Left ventricle myocardium superior (tissue), 1 donor: ENCODE measurements at places on chromosomes 2 and 18.

DNA sequence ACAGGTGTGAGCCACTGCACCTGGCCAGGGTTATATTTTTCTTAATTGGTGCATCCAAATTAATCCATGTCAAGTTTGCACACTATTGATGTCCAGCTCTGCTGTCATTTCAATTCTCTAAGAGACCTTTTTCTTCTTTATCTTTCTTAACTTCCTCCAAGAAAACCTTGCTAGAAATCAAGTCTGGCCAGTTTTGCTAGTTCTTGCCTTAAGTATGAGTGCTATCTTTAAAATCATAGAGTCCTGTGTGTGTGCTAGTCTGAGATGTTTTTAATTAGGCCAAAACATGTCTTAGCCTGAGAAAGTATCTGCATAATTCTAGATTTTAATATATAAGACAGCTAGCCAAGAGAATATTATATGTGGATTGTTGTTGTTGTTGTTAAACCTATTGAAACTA, 56.2 kb upstream of the SLC39A10 start:
- no peak for DNase-seq

DNA sequence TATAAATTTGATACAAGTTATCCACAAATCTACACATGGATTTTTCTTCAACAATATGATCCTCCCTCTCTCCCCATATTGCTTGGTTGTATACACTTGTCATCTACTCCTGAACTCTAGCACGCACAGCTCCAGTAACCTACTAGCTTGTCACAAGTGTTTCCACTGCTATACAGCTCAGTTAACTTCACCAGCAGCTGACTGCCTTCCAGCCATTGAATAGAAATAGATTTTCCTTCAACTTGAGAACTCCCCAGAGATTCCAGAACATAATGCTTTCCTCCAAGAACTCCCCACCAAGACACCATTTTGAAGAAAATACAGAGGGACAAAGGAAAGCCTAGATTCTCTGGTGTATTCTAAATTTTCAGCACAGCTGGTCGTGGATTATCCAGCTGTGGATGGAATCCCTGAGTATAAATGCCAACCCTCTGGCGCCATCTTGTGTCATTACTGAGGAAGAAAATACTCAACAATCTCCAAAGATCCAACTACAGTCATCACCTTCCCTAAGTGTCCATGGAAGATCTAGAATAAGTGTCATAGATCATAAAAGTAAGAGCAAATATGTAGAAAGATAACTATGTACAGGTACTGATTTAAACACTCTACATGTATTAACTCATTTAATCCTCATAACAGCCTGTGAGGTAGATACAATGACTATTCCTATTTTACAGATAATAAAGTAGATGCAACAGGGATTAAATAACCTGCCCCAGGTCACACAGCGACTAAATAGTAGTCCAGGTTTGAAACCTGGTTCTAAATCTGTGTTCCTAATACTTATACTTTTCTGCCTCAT, 156.7 kb downstream of the ARHGAP28 start:
- DNase-seq, result no peak

DNA sequence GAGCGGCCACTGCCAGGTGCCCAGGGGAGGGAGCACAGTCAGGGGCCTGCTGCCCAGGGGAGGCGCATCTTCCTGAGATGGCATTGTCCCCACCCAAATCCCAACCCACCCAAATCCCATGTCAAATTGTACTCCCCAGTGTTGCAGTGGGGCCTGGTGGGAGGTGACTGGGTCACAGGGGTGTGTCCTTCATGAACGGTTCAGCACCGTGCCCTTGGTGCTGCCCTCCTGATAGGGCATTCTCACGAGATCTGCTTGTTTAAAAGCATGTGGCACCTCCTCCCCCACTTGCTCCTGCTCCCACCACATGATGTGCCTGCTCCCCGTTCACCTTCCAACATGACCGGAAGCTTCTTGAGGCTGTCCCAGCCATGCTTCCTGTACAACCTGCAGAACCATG, 27.6 kb downstream of the ANKMY1 start:
- no peak for DNase-seq

DNA sequence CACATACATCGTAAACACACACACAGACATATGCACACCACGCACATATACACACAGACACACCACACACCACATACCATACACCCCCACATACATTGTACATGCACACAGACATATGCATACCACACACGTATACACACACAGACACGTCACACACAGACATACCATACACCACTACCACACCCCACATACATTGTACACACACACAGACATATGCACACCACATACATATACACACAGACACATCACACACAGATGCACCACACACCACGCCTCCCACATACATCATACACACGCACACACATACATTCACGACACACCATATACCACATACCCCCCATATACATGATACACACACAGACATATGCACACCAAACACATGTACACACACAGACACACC, 58.4 kb downstream of the KIF5C start:
- no peak for DNase-seq

- DNase-seq, result peak; percentile 66
These were observed 15.4 kb upstream of the MLPH start for GRCh38 chr2:237471438-237472186.

- no peak for DNase-seq
These were observed 101.4 kb downstream of the RBMS1 start for GRCh38 chr2:160392201-160392600.

- DNase-seq, result peak; percentile 12
These were observed 11.7 kb upstream of the GPC1 start for GRCh38 chr2:240423788-240424191.

DNA sequence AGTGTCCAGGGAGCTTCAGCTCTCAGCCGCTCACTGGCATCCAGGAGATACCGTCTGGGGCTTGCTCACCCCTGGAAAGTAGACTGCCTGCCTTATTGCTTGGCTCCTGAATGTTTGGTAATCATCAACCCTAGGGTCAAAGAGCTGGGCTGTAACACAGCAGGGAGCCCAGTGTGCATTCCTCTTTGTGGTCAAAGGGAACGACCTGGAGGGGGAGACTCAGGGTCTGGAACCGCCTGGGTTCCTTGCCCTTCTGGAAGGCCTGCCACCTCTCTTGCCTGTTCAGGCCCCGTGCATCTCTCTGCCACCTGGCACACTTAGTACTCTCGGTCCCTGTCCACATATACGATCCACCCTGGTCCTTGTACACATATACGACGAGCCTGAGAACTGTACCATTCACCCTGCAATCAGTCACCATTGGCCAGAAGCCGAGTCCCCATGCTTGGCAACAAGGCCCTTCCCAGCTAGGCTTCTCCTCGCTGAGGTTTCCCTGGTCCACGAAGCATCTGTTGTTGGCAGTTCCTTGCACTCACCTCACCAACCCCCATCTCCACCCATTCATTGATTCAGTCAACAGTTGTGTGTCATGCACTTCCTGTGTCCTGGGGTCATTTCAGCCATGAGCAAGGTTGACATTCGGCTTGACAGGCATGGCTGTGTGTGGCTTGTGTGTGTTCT, at the start of gene NAT8:
Gene NAT8, minus strand, starts transcription at position 85 of the 681 bp plus-strand sequence. CDS start 794 bp downstream, outside the sequence.
- DNase-seq, result no peak

DNA sequence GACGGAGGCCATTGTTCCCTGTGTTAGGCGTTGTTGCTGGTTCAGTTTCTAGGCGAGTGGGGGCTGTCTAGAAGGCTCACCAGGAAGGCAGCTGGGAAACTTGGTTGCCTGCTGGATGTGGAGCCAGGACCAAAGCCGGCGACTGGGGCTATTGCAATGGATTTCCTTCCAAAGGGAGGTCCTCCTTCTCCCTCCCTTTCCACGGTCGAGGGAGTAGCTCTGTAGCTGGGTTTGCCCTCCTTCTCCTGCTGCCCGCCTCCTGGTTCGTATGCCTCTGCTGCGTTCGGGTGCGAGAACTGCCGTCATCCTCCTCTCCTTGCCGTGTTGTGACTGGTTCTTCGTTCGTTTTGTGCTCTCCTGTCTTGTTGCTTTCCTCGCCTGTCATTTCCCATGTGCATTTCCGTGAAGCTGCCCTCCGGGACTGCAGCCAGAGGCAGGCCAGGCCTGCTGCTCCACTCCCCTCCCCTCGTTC, 203.4 kb downstream of the NEDD4L start:
- DNase-seq, result peak; percentile 49

GRCh38 chr2:61770746-61771145, 83.1 kb downstream of the FAM161A start:
- DNase-seq, result no peak

GRCh38 chr2:72985891-72986683, 68.8 kb downstream of the EMX1 start:
- no peak for DNase-seq

DNA sequence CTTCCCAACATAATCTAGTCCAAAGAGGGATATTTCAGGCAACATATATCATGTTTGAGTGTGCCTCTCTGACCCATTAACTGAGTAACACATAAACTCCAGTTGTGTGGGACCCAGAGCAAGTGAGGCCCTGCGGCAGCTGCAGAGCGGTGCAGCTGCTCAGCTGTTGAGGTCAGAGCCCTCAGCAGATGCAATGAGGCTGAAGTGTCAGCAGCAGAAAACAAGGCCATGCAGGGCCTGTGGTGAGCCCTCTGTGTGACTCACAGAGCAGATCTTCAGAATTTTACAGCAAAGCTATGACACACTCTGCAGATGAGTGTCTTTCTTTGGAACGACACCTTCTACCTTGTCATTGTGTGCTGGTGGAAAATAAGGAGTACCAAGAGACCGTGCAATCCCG, 168.5 kb downstream of the CBLN2 start:
- DNase-seq, result no peak

GRCh38 chr2:20378891-20379519, 28.4 kb upstream of the PUM2 start:
- DNase-seq, result peak; percentile 91

- DNase-seq, result no peak
These were observed 251.5 kb upstream of the THUMPD2 start for GRCh38 chr2:40030456-40030975.

DNA sequence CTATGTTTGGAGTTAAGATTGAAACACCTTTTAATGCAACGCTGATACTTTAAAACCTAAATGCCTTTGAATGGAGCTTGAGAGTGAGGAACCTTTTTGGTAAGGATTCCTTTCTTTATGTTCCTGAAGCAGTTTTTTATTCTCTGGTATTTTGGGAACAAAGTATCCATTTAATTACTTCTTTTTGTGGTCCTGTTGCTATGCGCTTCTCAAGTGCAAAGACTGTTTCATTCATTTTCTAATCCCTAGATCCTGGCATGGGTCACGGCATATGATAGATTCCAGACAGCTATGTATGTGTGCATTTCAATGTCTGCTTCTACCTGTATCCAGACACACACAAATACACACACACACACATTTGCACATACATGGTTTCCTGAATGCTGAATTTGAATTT, 28.0 kb downstream of the TRPM8 start:
- no peak for DNase-seq

DNA sequence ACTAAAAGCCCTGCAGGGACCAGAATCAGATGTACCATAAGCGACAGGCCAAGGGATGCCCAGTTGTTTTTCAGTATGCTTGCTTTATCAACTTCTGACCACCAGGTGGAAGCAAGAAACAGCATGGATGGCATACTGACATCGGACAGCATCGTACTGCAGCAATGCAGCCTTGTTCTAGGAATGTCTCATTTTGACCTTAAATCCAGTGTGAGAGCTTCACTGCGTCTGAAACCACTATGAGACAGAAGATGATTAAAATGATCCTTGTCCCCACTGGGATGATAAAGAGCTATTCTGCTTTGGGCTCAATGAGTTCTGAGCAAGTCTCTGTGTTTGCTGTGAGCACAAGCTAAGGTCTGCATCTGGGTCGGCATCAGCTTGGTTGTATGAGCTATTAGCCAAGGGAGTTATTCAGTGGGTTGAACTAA, 54.3 kb downstream of the CDK15 start:
- no peak for DNase-seq

DNA sequence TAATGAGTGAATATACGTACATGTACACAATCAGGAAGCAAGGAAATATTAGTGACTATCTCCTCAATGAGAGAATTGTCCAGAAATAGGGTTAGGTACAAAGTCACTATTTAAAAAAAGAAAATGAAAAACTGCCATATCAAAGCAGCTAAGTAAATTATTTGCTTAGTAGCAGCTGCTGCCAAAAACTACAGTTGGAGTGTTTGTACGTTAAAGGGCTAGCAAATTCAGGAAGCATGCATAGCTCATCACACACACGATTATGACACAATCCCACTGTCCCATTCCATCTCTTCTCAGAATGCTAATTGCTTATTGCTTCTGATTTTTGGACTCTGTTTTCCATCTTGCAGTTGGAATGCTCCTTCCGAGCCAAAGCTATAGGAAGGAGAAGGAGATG, 2012.5 kb upstream of the LRRTM1 start:
- no peak for DNase-seq

DNA sequence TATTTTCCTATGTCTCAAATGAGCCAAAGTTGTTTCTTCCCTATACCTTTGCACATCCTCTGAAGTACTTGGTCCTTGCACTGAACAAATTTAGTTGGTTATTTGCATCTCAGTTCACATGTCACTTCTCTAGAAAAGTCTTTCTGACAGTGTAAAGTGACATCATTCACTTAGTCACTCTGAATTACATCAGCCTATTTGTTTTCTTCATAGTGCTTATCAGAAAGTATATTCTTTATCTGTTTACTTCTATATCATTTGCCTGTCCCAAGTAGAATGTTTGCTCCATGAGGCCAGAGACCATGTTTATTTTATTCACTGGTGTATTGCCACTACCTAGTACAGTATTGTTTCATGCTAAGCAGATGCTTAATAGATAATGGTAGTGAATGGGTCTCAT, 173.7 kb downstream of the HNMT start:
- no peak for DNase-seq
